Fibroblast of lung (primary cell): ENCODE measurements at places on chromosomes 16 and 17. TPM values are rescaled to one million over a fixed set of nuclear protein-coding genes. Genes with fewer than 3 reads are reported as not detected.

KRTAP4-1 gene
- total RNA-seq, result not detected in 2 replicates

CRHR1 gene
- total RNA-seq, result not detected in 2 replicates

C16orf92 gene
- total RNA-seq, result not detected in 2 replicates

TMC6 gene
- total RNA-seq, result 0.17 and 0.26 TPM in 2 replicates

CNGB1 gene
- total RNA-seq, result not detected in 2 replicates

CDRT15 gene
- not detected in 2 replicates for total RNA-seq

HAS3 gene
- 0.26 and 0.33 TPM in 2 replicates for total RNA-seq

NEUROD2 gene
- total RNA-seq, result not detected in 2 replicates

- peaks cover 25% of the 10 kb centered on the region for H3K36me3 ChIP-seq
- peak within 1 kb of the TSS; percentile 95 for H3K27ac ChIP-seq
- no peaks in the 10 kb centered on the region for H3K27me3 ChIP-seq
- H3K4me3 ChIP-seq, result peak within 1 kb of the TSS; percentile 73
- peak; percentile 89 for DNase-seq
Measured at GRCh38 chr16:30075503-30076275, at the start of gene PPP4C. PPP4C (plus strand) TSS chr16:30075994; CDS start chr16:30076378, 384 bp downstream.

GRCh38 chr16:23423496-23424049 lies 29.4 kb downstream of the COG7 start:
- peak overlapping the region; percentile 78 for H3K27ac ChIP-seq
- H3K27me3 ChIP-seq, result no peaks in the 10 kb centered on the region
- H3K36me3 ChIP-seq, result no peaks in the 10 kb centered on the region
- peaks cover 10% of the 10 kb centered on the region for H3K4me1 ChIP-seq
- no peak overlapping the region for H3K4me3 ChIP-seq

DNA sequence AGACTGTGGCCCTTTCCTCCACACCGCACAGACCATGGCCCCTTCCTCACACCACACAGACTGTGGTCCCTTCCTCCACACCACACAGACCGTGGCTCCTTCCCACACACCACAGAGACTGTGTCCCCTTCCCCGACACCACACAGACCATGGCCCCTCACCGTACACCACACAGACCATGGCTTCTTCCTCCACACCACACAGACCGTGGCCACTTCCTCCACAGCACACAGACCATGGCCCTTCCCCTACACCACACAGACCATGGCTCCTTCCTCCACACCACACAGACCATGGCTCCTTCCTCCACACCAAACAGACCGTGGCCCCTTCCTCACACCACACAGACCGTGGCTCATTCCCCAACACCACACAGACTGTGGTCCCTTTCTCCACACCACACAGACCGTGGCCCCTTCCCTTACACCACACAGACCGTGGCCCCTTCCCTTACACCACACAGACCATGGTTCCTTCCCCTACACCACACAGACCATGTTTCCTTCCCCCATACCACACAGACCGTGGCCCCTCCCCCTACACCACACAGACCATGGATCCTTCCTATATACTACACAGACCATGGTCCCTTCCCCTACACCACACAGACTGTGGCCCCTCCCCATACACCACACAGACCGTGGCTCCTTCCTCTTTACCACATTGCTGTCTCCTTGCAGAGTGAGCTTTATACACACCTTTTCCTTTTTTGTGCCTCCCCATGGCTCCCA lies 297.5 kb upstream of the FOXF1 start:
- no peak overlapping the region for H3K4me3 ChIP-seq
- peaks cover 8% of the 10 kb centered on the region for H3K4me1 ChIP-seq

DNA sequence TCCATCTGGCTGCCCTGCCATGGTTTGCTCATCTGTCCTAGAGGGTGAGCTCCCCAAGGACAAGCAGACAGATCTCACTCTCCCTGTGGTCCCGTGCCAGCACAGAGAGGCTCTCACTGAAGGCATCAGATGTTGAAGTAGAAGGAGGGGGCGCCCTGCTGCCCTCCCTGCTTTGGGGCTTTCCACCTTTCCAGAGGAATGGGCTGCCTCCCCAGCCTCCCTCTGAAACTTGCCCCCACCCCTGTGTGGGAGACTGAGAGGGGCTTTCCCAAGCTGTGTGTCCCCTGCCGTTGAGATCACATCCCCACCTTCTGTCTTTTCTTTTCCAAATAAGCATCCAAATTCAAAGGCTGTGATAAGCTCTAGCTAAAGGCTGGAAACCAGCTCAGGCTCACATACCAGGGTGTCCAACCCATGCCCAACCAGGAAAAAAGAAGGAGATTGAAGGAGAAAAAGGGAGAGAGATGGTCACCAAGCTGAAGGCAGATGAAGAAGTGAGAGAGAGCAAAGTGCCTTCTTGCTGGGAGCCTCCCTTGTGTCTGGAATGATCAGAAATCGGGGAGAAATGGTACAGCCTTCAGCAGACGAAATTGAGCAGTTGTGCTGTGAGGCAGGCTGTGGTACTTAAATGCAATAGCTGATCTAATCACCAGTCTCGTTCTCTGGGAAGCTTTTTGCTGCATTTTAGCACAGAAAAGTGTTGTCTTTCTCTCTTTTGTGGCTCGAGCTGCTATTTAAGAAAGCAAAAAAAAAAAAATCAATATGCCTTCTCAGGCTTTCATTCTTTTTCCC lies 145.9 kb upstream of the LHX1 start:
- no peak overlapping the region for H3K27ac ChIP-seq
- H3K4me3 ChIP-seq, result no peak overlapping the region
- DNase-seq, result no peak

GRCh38 chr16:15403392-15403995 lies 7.9 kb downstream of the MPV17L start:
- no peaks in the 10 kb centered on the region for H3K36me3 ChIP-seq
- no peak overlapping the region for H3K27ac ChIP-seq
- H3K4me1 ChIP-seq, result no peaks in the 10 kb centered on the region
- peak; percentile 24 for DNase-seq
- no peak overlapping the region for H3K4me3 ChIP-seq

- no peaks in the 10 kb centered on the region for H3K36me3 ChIP-seq
- H3K27me3 ChIP-seq, result no peaks in the 10 kb centered on the region
- H3K4me3 ChIP-seq, result peak overlapping the region; percentile 48
- H3K4me1 ChIP-seq, result peaks cover 30% of the 10 kb centered on the region
- H3K27ac ChIP-seq, result no peak overlapping the region
- DNase-seq, result no peak
Measured at GRCh38 chr17:65018610-65019316, 37.8 kb downstream of the GNA13 start.

- no peak overlapping the region for H3K27ac ChIP-seq
- H3K36me3 ChIP-seq, result peaks cover 29% of the 10 kb centered on the region
- H3K4me1 ChIP-seq, result no peaks in the 10 kb centered on the region
Measured at GRCh38 chr17:73203788-73204479, 11.1 kb downstream of the COG1 start.

DNA sequence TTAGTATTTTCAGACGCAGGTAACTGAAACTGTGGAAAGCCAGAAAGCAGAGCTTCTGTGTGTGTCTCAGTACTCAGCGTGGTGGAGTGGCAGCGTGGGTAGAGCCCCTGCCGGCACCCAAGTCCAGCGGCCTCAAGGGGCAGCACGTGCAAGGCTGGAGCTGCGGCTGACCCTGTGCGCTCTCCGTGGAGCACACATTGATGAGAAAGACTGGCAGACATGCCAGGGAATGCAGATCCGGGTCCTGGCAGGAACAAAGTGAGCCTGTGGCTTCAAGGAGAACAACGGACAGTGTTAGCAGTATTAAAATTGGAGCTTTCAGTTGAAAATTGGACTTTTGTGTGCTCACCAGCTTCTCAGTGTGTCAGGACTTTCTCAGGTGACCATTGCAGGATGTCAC lies 23.3 kb downstream of the ZC3H18 start:
- no peak overlapping the region for H3K4me3 ChIP-seq
- H3K36me3 ChIP-seq, result peaks cover 13% of the 10 kb centered on the region
- no peak for DNase-seq
- H3K27ac ChIP-seq, result no peak overlapping the region
- H3K4me1 ChIP-seq, result no peaks in the 10 kb centered on the region

GRCh38 chr16:72536723-72537435 lies 364.9 kb upstream of the PMFBP1 start:
- H3K36me3 ChIP-seq, result no peaks in the 10 kb centered on the region
- peak; percentile 5 for DNase-seq
- H3K4me1 ChIP-seq, result peaks cover 8% of the 10 kb centered on the region
- no peak overlapping the region for H3K27ac ChIP-seq
- H3K4me3 ChIP-seq, result no peak overlapping the region

DNA sequence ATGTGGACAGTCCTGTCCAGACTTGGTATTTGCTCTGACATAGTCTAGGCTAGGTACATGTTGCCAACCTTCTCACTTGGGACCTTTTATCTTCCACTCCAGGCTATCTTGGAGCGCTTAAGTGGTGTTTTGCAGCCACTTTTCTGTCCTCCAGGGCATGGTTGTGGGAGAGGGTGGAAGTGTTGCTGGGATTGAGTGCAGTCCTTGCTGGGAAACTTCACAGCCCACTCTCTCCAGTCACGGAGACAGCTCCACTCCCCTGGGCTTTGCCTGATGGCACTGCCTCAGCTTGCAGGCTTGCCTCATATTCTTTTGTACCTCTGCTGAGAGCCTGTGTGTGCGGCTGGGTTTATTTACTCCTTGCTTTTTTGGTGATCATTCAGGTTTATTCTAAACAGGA lies 17.4 kb downstream of the RPA1 start:
- H3K27me3 ChIP-seq, result no peaks in the 10 kb centered on the region
- no peak overlapping the region for H3K4me3 ChIP-seq
- H3K4me1 ChIP-seq, result no peaks in the 10 kb centered on the region
- no peak overlapping the region for H3K27ac ChIP-seq
- DNase-seq, result no peak

- H3K27me3 ChIP-seq, result no peaks in the 10 kb centered on the region
- H3K36me3 ChIP-seq, result no peaks in the 10 kb centered on the region
- no peak overlapping the region for H3K27ac ChIP-seq
- DNase-seq, result no peak
Measured at GRCh38 chr17:4474093-4474492, 24.6 kb upstream of the SPNS2 start.

DNA sequence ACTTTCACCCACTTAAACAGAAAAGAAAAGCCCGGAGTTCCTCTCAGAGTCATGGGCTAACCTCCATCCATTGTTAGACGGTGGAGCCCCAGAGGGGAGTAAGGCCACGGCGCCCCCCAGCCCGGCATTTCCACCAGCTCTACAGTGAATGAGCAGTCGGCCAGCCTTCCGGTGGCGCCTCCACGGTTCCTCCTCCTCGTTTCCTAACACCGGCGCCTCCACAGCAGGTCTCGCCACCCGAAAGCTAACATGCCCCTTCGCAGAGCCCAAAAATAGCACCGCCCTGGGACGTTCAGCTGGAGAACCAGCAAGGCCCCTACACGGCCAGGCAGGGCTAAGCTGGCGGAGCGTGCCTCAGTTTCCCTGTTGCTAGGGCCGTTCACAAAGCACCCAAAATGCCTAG lies 858 bp downstream of the MMD start:
- DNase-seq, result peak; percentile 34
- no peaks in the 10 kb centered on the region for H3K27me3 ChIP-seq
- H3K36me3 ChIP-seq, result no peaks in the 10 kb centered on the region
- H3K4me1 ChIP-seq, result peaks cover 4% of the 10 kb centered on the region

GRCh38 chr16:73355981-73356380 lies 308.1 kb upstream of the ZFHX3 start:
- no peaks in the 10 kb centered on the region for H3K27me3 ChIP-seq
- H3K4me3 ChIP-seq, result no peak overlapping the region

DNA sequence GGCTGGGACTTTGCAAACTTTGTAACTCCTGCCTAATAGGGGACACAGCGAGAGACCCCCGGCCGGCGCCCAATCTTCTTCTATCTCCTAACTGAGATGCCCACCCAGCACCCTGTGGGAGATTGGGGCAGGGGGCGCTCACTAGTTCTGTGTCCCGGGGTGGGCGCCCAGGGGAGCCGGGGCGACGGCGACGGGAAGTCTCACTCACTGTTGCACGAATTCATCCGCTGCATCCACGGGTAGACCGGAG lies 3.9 kb upstream of the HOXB5 start:
- peak overlapping the region; percentile 93 for H3K4me3 ChIP-seq
- H3K27ac ChIP-seq, result peak overlapping the region; percentile 92
- peaks cover 3% of the 10 kb centered on the region for H3K36me3 ChIP-seq
- H3K4me1 ChIP-seq, result peaks cover 4% of the 10 kb centered on the region
- no peaks in the 10 kb centered on the region for H3K27me3 ChIP-seq
- DNase-seq, result no peak

GRCh38 chr16:86771506-86772460 lies 193.4 kb downstream of the FOXL1 start:
- peaks cover 3% of the 10 kb centered on the region for H3K4me1 ChIP-seq
- no peak overlapping the region for H3K27ac ChIP-seq
- no peak overlapping the region for H3K4me3 ChIP-seq
- H3K36me3 ChIP-seq, result no peaks in the 10 kb centered on the region

DNA sequence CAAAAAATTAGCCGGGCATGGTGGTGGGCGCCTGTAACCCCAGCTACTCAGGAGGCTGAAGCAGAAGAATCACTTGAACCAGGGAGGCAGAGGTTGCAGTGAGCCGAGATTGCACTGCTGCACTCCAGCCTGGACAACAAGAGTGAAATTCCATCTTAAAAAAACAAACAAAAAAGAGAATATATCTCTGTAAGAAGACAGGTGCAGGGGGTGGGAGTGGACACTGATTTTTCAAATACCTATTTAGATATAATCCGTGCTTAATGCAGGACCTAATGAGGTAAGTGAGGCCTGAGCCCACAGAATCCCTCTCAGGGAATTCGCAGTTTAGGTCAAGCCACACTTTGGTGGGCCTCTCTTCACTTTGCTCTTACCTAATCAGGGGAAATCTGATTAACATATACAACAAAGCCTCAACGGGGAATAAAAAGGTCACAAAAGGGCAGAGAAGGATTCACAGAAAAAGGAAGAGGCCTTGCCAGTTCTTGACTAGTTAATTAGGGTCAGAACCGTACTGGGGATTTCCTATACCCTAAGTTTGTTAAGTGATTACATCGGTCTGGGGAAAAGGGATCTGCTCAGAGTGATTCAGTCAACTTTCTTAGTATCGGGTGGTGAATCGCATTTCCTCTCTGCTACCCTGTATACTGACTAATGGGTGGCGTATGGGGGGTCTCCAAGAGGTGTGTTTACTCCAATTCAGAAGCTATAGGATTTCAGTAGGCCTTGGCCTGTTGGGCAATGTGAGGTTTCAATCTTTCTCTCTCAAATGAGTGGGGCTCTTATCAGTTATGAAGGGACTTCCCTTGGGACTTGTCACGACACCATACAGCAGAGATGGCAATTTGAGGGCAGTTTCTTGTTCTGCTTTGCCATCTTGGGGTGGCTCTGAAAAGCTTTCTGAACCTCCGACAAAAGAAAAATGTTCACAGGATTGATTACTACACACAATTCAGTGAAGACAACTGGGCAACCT lies 1.9 kb upstream of the NFAT5 start:
- H3K36me3 ChIP-seq, result no peaks in the 10 kb centered on the region
- DNase-seq, result peak; percentile 22
- peaks cover 3% of the 10 kb centered on the region for H3K4me1 ChIP-seq
- H3K27me3 ChIP-seq, result no peaks in the 10 kb centered on the region
- H3K27ac ChIP-seq, result no peak overlapping the region

GRCh38 chr16:5205361-5206040 lies 107.9 kb upstream of the EEF2KMT start:
- H3K27me3 ChIP-seq, result no peaks in the 10 kb centered on the region
- no peak overlapping the region for H3K4me3 ChIP-seq
- H3K4me1 ChIP-seq, result no peaks in the 10 kb centered on the region
- no peak overlapping the region for H3K27ac ChIP-seq
- no peak for DNase-seq
